ENCODE measurements at places on chromosomes 1 and 21. TPM values are rescaled to one million over a fixed set of nuclear protein-coding genes. Genes with fewer than 3 reads are reported as not detected.
A peak's percentile ranks its signal among the peaks of the same experiment; 100 is the strongest.

OR2AK2 gene
- total RNA-seq = 3.2 TPM

GRCh38 chr1:67713057-67713846 is 28.3 kb downstream of the GADD45A start:
- no peak for DNase-seq

DNA sequence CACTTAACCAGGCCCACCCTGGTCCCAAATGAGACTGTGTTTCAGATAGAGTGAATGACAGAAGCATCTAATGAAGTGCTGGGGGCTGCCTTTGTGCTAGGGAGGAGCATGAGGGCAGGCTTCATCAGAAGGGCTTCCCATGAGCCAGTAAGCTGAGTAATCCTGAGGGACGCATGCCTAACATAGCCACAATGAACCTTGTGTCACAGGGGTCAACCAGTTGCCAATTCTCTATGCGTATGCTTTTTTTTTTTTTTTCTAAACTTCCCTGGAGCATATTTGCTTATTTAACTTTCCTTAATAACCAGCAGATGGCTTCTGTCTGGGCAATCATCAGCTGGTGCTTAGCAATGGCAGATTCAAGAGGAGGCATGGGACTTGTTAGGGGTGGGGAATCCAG is 25.5 kb upstream of the CYP2J2 start:
- DNase-seq = no peak

DNA sequence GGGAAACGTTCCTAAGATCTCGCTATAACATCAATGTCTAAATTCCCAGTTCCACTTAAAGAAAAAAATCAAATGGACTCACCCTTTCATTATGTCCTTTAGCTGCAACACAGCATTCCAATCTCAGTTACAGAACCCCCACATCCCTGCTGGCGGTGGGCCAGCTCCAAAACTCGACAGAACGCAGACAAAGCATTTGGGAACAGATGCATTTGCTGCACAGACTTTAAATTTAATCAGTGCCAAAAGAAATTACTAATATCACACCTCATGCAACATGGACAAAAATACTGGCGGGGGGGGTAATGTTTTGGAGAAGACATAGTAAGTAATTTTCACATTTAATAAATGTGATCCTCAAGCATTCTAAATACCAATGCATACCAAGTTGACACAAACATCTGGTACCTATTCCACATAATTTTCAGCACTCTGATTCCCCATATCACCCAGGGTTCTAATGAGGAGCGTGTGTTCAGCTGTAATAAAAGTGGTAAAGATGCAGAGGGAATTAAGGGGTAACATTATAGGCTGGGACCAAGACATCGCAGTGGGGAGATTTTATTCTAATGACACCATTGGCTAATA is 79.7 kb downstream of the TGFBR3 start:
- no peak for DNase-seq

RNU1-4 gene
- total RNA-seq = under 0.01 TPM

SYCP1 gene
- not detected for total RNA-seq

DNA sequence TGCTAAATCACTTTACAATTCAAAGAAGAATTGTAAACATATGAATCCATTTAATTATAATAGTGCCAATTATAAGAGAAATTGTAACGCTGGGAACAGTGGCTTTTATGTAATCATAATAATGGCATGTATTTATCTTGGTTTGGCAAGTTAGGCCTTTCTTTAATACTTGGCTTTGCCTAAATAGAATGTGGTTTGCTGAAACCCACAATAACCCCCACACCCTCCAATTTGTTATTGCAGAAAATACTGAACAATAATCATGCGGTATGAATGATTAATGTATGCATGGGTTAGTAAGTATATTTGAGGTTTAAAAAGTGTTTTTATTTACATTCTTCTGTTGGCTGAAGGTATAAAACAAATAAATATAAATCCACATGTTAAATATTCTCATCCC is 138.2 kb downstream of the NFIA start:
- DNase-seq = no peak

FAF1 gene
- 14.0 TPM for total RNA-seq

ANGPTL1 gene
- not detected for total RNA-seq

GRCh38 chr1:5754817-5755551 is 237.2 kb downstream of the NPHP4 start:
- no peak for DNase-seq

GRCh38 chr21:38920631-38921398 is 115.1 kb downstream of the ETS2 start:
- no peak for DNase-seq

E2F2 gene
- total RNA-seq = 2.4 TPM

- DNase-seq = no peak
Measured at GRCh38 chr21:42784276-42784675, 95.1 kb downstream of the WDR4 start.

SPRR2G gene
- not detected for total RNA-seq

DNA sequence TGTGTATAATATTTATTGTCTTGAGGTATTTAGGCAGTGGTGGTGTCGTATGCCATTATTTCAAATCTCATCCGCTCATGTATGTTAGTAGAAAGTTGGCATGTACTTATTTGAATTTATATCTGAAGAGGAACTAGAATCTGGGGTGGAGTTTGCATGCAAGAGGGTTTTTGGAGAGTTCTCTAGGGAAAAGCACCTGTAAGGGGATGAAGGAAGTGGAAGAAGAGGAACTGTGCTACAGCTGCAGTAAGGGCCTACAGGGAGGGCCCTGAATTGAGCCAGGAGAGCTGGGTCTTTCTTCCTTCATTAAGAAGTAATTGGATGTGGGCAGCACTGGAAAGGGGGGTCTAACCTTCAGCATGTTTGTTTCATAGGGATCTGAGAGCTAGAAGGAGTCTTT is 197.2 kb downstream of the HMCN1 start:
- DNase-seq = no peak

GRCh38 chr1:12184008-12184681 is 17.4 kb downstream of the TNFRSF1B start:
- DNase-seq = peak; percentile 72

GRCh38 chr1:224767031-224767430 is 150.9 kb downstream of the CNIH3 start:
- no peak for DNase-seq

WNT9A gene
- 0.27 TPM for total RNA-seq

- DNase-seq = no peak
Measured at GRCh38 chr1:175186433-175187160, 6.0 kb downstream of the KIAA0040 start.
